ENCODE measurements at places on chromosomes 6 and 20.
A peak's percentile ranks its signal among the peaks of the same experiment; 100 is the strongest.

DNA sequence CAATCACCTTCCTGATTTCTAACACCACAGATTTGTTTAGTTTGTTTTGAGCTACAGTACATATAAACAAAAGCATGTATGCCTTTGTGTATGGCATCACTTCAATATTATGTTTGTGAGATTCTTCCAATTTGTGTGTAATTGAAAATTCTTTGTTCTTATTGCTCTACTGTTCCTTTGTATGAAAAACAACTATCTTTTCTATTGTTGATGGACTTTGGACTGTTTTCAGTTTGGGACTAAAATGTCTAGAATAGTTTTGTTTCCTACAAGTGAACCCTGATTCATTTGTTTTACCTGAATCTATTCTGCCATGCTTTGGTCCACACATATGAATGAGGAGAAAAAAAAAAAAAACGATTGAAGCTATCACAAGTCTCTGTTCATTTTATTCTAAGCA, 21.2 kb upstream of the ZNF184 start:
- no peak for DNase-seq

- DNase-seq: no peak
These were observed 32.3 kb upstream of the DUSP22 start for GRCh38 chr6:259901-260508.

- DNase-seq: peak; percentile 53
These were observed 735 bp downstream of the FAM135A start for GRCh38 chr6:70413992-70414494.

DNA sequence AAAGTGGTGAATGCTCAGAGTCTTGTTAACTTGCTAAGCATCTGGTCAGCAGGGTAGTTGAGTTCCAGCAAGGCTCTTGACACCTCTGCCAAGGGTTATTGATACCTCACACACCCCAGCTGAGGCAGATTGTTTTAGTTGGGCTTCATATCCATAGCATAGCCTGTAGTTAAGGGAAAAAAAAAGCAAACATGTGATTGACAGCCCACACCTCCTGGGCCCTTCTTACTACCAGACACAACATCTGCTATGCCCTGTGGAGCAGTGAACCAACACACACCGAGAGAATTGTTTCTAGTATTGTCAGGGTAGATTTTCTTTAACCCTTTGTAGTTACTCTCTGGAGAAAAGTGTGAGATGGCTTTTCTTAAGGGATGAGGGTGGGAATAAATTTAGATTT, 697.0 kb upstream of the POU3F2 start:
- no peak for DNase-seq

DNA sequence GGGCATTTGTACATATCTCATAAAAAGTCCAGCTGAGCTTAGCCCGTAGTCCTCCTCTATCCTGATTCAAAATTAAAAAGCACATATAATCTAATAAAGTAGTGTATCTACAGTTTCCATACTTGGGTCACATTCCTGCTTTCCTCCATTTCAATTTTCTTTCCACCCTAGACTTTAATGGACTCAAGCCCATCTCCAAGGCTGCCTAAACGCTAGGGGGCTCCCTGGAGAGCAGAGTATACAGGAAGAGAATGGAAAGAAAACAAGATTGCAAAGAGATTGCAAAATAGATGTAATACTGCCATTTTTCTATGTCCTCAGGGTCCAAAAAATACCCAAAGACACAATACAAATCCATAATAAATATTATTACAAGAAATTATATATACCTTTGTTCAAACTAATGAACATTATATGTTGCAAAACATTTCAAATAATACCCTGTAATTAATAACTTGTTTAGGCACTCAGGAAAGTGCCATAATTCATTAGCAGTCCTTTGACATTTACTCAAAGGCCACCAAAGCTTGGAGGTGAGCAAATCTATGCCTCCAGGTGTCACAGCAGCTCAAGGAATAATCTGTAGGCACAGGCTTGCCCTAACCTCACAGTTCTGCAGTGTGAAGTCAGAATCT, 2.4 kb upstream of the MCM3 start:
- DNase-seq: peak; percentile 43

GRCh38 chr20:46563170-46563859, 12.9 kb upstream of the OCSTAMP start:
- DNase-seq: no peak

- DNase-seq: no peak
These were observed 54.4 kb upstream of the SIRPG start for GRCh38 chr20:1711826-1712601.

Measured in NCI-H526 treated with DMSO at 0.1 percent for 48 hours (cell line).